Urothelium cell line (cell line): ENCODE measurements at places on chromosomes 6 and 20.

GRCh38 chr6:133170602-133171001, 70.6 kb upstream of the EYA4 start:
- peak; percentile 30 for DNase-seq

GRCh38 chr20:13991311-13991710, 897 bp upstream of the SEL1L2 start:
- DNase-seq, result no peak

GRCh38 chr20:21968486-21968885, 263.0 kb downstream of the PAX1 start:
- no peak for DNase-seq

DNA sequence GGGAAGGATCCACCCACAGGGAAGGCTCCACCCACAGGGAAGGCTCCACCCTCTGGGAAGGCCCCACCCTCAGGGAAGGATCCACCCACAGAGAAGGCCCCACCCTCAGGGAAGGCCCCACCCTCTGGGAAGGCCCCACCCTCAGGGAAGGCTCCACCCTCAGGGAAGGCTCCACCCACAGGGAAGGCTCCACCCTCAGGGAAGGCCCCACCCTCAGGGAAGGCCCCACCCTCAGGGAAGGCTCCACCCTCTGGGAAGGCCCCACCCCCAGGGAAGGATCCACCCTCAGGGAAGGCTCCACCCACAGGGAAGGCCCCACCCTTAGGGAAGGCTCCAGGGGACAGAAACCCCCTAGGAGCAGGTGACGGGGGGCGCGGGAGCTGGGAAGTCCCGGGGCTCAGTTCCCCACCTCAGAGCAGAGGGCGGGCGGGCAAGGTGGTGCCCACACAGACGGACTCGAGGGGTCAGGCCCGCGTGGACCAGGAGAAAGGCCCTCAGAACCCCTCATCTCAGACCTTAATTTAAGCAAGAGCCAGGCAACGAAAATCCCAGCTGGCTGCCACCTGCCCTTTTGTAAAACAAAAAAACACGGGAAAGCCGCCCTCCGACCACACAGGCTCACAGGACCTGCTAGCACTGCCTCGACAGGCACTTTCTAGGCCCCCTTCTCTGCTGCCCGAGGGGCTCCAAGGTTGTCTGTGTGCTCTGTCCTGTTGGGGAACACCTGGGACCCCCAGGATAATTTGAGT, 39.7 kb downstream of the KCNQ2 start:
- no peak for DNase-seq

DNA sequence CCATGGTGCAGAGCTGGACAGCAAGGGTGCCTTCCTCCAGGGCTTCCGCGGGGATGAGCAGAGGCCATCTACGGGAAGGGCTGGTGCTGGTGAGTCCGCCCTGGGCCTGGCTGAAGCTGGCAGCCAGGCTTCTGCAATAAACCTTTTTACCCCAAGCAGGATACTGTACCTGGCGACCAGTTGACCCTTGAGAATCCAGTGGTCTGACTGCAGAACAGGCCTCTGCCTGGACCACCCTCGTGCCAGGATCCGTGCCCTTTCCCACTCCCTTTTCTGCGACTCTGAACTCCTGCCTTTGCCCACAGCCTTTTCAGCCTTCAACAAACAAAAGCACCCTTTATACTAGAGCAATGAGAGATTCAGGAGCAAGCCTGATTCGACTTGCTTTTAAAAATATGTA, 18.9 kb downstream of the CDH26 start:
- no peak for DNase-seq

GRCh38 chr20:44411757-44412401, 56.4 kb downstream of the HNF4A start:
- no peak for DNase-seq

- DNase-seq, result no peak
Measured at GRCh38 chr6:7809346-7809745, 83.4 kb downstream of the BMP6 start.

- no peak for DNase-seq
Measured at GRCh38 chr6:70208235-70208790, 94.6 kb downstream of the COL9A1 start.

DNA sequence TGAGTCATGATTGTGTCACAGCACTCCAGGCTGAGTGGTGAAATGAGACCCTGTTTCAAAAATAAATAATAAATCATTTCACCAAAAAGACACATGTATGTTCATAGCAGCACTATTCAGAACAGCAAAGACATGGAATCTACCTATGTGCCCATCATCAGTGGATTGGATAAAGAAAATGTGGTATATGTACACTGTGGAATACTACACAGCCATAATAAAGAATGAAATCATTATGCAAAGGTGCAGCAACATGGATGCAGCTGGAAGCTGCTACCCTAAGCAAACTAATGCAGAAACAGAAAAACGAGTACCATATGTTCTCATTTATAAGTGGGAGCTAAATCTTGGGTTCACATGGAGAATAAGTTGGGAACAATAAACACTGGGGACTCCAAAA, 33.1 kb downstream of the ZNF451 start:
- DNase-seq, result no peak

DNA sequence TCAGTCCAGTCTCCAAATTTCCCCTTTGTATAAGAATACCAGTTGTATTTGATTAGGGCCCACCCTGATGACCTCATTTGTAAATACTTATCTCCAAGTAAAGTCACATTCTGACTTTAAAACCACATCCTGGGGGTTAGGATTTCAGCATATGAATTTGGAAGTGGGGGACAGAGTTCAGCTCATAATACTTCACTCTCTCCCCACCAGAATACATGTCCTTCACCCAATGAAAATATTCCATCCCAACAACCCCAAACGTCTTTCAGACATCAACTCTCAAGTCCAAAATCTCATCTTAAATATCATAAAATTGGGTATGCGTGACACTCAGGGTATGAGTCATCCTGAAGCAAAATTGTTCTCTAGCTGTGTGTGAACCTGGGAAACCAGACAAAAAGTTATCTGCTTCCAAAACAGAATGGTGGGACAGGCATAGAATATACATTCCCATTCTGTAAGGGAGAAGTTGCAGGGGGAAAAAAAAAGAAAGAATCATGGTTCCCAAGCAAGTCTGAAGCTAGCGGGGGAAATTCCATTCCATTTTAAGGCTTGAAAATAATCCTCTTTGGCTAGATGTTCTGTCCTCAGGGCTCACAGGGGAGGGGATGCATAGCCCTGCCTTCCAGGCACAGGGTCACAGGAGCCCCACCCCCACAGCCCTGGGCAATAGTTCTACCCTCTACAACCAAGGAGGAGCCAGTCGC, 113.9 kb downstream of the ADAT2 start:
- DNase-seq, result peak; percentile 23

DNA sequence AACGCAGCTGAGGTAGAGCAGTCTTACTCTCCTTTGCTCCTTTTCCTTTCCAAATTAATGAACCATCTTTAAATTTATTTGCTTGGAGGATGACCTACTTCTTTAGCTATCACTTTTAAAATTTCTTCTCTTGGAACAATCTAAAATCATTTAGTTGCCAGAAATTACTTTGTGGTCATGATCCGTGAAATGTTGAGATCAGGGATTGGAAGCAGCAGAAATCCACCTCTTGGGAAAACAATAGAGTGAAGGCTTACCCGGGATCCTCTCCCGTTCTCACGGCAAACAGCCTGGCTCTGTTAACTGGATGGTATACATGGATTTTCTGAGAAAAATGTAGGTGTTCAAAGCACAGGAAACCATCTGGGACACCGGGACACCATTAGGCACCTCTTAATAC, 7.7 kb downstream of the AKAP12 start:
- DNase-seq, result no peak

- peak; percentile 42 for DNase-seq
Measured at GRCh38 chr20:38094373-38094891, 60.9 kb downstream of the RPRD1B start.

DNA sequence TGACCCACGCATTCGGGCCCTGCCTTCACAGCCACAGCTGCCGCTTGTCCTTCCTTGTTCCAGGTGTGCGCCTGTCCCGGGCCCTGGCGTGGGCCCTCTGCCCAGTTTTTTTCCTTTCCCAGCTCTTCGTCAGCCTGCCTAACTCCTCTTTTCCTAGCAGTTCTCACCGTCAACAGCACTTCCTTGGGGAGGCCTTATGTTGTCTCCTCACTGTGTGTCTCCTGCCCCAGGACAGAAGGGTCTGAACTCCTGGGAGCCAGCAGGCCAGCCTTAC, 71.8 kb downstream of the CDS2 start:
- DNase-seq, result no peak

DNA sequence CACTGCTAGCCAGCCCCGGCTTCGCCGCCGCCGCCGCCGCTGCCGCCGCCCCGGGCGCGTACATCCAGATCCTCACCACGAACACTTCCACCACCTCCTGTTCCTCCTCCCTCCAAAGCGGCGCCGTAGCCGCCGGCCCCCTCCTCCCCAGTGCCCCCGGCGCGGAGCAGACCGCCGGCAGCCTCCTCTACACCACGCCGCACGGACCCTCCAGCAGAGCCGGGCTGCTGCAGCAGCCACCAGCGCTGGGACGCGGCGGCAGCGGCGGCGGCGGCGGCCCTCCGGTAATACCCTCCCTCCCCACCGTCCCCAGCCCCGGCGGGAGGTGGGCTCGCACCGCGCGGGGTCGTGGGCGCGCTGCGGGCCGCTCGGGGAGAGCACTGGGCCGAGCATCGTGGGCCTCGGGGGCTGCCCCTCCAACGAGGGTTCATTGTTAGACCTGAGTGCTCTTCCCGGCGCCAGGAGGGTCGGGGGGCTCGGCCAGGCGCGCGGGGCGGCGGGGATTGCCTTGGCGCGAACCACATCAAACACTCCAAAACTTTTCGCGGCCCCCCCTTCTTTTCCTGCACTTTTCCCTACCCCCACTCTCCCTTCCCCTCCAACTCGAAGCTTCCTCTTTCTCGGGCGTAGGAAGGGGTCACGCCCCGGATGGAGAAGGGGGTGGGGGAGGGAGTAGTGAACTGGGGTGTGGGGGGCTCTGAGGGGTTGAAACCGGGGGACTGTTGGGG, 827 bp downstream of the E2F3 start:
- DNase-seq, result peak; percentile 38
